Stomach (tissue), 19 donors: ENCODE measurements at places on chromosomes 6 and 20. TPM values are rescaled to one million over a fixed set of nuclear protein-coding genes. Genes with fewer than 3 reads are reported as not detected.

GRCh38 chr6:31352310-31352682 is 4.7 kb downstream of the HLA-B start:
- no peak for DNase-seq

GRCh38 chr6:128097009-128097408 is 196.2 kb upstream of the THEMIS start:
- no peak for DNase-seq

Gene DIDO1
- 74.2 TPM for total RNA-seq

Gene TMEM244
- total RNA-seq, result not detected

- DNase-seq, result peak; percentile 64
Measured at GRCh38 chr6:53746442-53747103, 48.2 kb upstream of the LRRC1 start.

- DNase-seq, result no peak
Measured at GRCh38 chr6:146056506-146056905, 27.6 kb downstream of the GRM1 start.

DNA sequence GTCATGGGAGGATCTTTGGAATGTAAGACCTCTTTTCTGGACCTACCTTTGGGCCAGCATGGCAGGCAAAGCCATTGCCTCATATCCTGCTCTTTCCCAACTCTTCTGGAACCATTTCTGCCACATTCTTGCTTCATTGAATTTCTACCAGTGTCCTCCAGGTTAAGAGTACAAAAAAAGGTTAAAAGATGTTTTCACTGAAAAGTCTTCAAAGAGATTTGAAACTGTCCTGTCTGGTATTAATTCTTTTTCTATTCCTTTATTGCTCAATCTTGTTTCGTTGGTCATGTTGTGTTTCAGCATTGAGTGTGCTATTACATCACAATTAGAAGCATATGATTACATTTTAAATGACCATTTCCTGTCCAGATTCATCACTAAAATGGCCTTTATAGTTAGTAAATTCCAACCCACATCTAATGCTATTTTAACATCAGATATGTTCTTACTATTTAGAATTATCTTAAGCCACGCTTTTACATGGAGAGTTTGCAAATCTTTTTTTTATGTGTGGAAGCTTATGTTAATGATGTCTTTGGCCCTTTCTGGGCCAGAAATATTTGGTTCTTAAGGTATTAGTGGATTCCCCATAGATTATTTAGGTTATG is 450.9 kb downstream of the GJA1 start:
- DNase-seq, result no peak

GRCh38 chr20:18545566-18545965 is 21.7 kb upstream of the SMIM26 start:
- no peak for DNase-seq
